Effector memory CD8-positive, alpha-beta T cell (primary cell): ENCODE measurements at places on chromosomes 7 and 10.
A peak's percentile ranks its signal among the peaks of the same experiment; 100 is the strongest.

- H3K4me1 ChIP-seq, result peaks cover 33% of the 10 kb centered on the region
- H3K4me3 ChIP-seq, result no peak overlapping the region
- H3K36me3 ChIP-seq, result peaks cover 4% of the 10 kb centered on the region
- peak overlapping the region; percentile 64 for H3K27ac ChIP-seq
These were observed 57.4 kb downstream of the INPP5A start for GRCh38 chr10:132595021-132595420.

DNA sequence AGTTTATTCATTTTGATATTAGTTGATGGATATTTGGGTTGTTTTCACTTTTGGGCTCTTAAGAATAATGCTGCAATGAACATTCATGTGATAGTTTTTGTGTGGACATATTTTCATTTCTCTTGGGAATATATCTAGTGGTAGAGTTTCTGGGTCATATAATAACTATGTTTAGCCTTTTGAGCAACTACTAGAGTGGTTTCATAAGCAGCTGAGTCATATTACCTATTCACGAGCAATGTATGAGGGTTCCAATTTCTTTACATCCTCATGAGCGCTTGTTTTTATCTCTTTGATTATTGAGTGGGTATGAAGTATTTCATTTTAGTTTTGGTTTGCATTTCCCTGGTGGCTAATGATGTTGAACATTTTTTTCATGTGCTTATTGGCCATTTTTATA, 182.6 kb downstream of the PON1 start:
- no peaks in the 10 kb centered on the region for H3K36me3 ChIP-seq
- no peak overlapping the region for H3K27ac ChIP-seq
- H3K4me3 ChIP-seq, result no peak overlapping the region
- DNase-seq, result no peak
- no peaks in the 10 kb centered on the region for H3K4me1 ChIP-seq

DNA sequence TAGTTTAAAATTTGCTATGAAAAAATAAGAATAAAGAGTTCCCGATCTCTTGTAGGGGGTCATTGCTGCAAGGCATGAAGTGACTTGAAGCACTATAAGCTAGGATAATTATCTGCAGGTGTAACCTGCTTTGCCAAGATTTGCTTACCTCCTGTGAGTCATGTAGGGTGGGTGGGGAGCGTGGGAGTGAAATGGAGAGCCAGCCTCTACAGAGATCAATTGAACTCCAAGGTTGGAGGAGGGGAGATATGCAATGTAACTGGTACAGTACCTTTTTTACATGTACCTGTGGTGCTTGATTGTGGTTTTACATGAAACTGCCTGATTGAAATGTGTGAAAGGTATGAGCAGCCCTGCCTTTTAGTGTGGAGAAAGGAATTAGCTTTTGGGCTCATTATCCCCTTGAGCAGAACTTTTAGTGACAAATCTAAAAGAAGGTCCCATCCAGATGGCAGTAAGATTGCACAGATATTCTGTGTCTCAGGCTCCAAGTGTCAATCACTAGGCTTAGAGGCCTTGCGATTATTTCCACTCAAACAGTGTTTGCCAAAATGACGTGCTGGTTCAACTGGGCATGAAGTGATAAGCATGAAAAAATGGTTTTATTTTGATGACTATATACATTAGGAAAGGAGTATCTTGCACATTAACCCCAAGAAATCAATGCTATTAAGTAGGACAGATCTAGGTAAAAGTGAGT, 138.6 kb upstream of the GRB10 start:
- DNase-seq, result no peak
- H3K27me3 ChIP-seq, result peaks cover 25% of the 10 kb centered on the region
- no peaks in the 10 kb centered on the region for H3K4me1 ChIP-seq
- H3K4me3 ChIP-seq, result no peak overlapping the region
- H3K36me3 ChIP-seq, result no peaks in the 10 kb centered on the region
- H3K27ac ChIP-seq, result no peak overlapping the region

- peaks cover 24% of the 10 kb centered on the region for H3K36me3 ChIP-seq
- no peak overlapping the region for H3K27ac ChIP-seq
- H3K27me3 ChIP-seq, result peaks cover 5% of the 10 kb centered on the region
- H3K4me1 ChIP-seq, result peaks cover 12% of the 10 kb centered on the region
These were observed 3.5 kb upstream of the GHITM start for GRCh38 chr10:84135836-84136235.

DNA sequence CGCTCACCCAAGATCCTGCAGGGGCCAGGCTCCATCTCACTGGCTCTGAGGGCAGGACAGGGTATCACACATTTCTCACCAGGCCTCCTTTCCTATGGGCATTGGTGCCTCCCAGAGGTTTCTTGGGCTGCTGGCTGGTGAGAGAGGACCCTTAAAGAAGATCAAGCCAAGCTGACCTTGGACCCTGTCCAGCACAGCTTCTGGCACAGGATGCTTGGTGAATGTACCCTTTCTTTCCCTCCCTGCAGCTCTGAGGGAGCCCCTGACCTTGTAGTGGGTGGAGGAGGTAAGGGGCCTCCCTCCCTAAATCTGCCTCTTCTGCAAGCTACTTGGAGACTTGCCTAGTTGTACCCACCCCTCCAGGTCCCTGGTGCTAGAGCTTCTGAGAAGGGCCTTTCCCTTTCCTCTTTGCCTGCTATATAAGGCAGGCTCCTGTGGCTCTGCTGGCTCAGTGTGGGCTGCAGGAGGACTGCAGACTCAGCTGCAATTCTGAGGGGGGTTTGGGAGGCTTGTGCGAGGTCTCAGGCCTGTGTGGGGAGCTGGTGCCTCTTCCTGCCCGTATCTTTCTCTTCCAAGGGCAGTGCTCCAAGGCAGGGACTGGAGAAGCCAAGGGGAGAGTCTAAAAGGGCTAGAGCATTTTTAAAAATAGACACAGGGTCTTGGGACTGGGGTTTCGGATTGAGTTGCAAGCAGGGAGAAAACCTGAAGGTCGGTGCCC, 11.7 kb upstream of the TRIM8 start:
- peak overlapping the region; percentile 76 for H3K27ac ChIP-seq
- no peaks in the 10 kb centered on the region for H3K27me3 ChIP-seq
- no peak for DNase-seq
- H3K4me1 ChIP-seq, result peaks cover 25% of the 10 kb centered on the region
- peak overlapping the region; percentile 21 for H3K4me3 ChIP-seq
